Mesothelial cell of epicardium (in vitro differentiated cells): ENCODE measurements at places on chromosomes 3 and 15. TPM values are rescaled to one million over a fixed set of nuclear protein-coding genes. Genes with fewer than 3 reads are reported as not detected.
A peak's percentile ranks its signal among the peaks of the same experiment; 100 is the strongest.

DNA sequence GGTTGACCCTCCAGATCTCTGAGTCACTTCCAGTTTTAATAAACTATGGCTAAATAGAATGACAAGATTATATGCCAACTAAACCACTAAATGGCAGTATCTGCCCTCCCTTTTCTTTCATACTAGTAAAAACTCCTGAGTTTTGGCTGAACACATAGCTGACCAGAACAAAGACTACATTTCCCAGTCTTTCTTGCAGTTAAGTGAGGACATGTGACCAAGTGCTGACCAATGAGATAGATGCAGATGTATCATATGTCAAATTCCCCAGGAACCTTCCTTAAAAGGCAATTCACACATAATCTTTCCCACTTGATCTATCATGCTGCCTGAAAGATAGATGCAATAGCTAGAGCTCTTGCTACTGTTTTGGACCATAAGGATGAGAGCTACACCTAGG is 191.3 kb downstream of the SHOX2 start:
- H3K36me3 ChIP-seq = no peaks in the 10 kb centered on the region
- H3K27me3 ChIP-seq = peaks cover 13% of the 10 kb centered on the region
- DNase-seq = no peak
- H3K4me1 ChIP-seq = peaks cover 7% of the 10 kb centered on the region
- no peak overlapping the region for H3K27ac ChIP-seq

DNA sequence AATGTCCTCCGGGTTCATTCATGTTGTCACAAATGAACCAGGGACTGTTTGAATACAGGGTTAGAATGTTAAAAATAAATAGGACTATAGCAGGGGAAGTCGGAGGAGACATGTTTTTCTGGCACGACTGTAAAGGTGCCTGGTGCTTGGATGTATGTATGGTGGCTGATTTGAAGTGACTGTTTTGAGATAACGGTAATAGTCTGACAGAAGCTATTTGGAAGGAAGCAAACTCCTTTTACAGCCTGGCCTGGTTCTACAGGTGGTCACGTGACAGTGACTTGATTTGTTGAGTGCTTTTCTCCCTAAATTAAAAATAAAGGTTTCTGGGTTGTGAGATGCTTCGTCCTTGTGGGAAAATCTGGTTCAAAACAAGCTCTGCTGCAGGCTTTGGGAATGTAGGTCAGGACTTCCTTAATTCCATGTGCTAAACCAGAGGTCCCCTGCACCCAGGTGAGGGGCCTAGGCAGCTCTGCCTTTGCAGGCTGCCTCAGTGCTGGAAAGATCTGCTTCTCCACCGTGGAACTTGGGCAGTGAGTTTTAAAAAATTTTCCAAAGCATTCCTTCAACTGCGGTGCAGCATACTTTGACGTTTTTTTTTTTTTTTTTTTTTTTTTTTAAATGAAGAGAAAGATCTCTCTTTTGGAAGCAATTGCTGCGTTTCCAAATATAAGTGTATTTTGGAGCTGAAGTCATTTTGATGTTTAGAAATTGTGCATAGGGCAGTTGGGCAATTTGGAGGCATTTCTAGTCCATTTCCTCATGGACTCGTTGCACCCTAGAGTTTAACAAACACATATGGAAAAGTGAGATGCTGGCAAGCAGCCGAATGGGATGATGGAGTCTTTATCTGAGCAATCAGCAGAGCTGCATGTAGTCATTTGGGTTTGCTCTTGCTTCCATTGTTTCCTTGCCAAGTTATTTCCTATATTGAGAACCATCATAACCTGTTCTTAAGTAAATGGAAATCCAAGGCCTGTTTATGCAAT is 30.9 kb downstream of the ITPR1 start:
- no peaks in the 10 kb centered on the region for H3K36me3 ChIP-seq
- H3K4me1 ChIP-seq = peaks cover 17% of the 10 kb centered on the region
- DNase-seq = no peak
- H3K27ac ChIP-seq = peak overlapping the region; percentile 15
- peaks cover 7% of the 10 kb centered on the region for H3K27me3 ChIP-seq
- H3K4me3 ChIP-seq = no peak overlapping the region

DNA sequence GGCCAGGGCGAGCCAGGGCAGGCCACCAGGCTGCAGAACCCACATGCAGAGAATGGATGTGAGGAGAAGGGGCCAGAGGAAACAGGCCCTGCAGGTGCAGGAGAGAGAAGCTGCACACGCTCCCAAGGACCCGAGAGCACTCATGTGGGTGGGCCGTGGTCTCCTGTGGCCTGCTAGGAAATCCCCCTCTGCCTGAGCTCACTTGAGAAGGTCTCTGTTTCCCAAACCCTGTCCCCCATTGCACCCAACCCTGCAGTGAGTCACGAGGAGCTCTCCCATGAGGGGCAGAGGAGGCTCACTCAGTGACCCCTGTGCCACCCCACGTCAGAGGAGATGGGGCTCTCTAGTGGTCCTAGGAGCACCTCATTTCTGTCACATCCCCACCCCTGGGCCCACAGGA is 111.1 kb downstream of the KLF13 start:
- no peak for DNase-seq
- H3K4me1 ChIP-seq = peaks cover 10% of the 10 kb centered on the region
- no peaks in the 10 kb centered on the region for H3K36me3 ChIP-seq
- H3K27me3 ChIP-seq = no peaks in the 10 kb centered on the region
- H3K4me3 ChIP-seq = no peak overlapping the region

- no peaks in the 10 kb centered on the region for H3K27me3 ChIP-seq
- no peak overlapping the region for H3K4me3 ChIP-seq
- no peaks in the 10 kb centered on the region for H3K4me1 ChIP-seq
- no peak overlapping the region for H3K27ac ChIP-seq
- peaks cover 28% of the 10 kb centered on the region for H3K36me3 ChIP-seq
Measured at GRCh38 chr15:44492040-44492439, 44.9 kb upstream of the EIF3J start.

- peaks cover 47% of the 10 kb centered on the region for H3K4me1 ChIP-seq
- no peak for DNase-seq
- peak overlapping the region; percentile 8 for H3K4me3 ChIP-seq
- no peaks in the 10 kb centered on the region for H3K27me3 ChIP-seq
Measured at GRCh38 chr3:32865383-32865782, 47.6 kb downstream of the TRIM71 start.

DNA sequence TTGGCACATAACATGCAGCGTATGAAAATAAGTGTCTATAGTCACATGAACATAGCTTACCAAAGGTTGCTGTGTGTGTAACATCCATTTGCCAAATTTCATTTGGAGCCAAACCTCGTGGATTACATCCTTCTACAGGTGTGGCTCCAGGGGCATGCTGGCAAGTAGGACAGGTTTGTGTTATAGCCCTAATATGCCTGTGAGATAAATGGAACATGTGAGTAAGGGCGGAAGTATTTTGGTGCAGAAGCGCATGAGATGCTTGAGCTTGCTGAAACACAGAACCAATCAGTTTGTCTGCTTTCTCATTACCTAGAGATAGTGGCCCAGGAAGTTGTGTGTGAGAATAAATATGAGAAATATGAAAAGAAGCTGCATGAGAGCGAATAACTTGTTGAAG is 21.8 kb upstream of the XCR1 start:
- H3K4me1 ChIP-seq = peaks cover 12% of the 10 kb centered on the region
- no peak overlapping the region for H3K27ac ChIP-seq
- no peak for DNase-seq
- H3K27me3 ChIP-seq = no peaks in the 10 kb centered on the region
- H3K4me3 ChIP-seq = no peak overlapping the region

DNA sequence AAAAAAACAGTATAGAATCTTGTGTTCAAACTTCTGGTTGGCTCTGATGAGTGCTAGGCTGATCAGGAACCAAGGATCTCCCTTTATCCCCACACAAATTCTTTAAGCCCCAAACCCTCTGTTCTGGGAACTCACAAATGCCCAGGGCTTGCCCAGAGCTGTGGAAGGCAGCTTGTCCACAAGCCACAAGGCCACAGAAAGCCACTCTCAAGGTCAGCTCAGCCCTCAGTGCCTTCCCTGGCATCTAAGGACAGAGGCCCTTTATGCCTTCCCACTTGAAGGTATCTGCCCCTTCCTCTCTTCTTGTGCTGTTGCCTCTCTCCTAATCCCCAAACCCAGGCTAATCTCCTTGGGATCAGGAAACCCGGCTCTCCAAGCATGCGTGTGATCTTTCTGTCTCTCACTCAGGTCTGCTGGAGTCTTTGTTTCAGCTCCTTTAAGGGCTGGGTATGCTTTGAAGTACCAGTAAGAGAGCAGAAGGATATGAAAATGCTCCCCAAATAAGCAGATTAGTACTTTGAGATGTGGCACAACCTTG is 145.0 kb upstream of the TRIM42 start:
- no peaks in the 10 kb centered on the region for H3K27me3 ChIP-seq
- H3K27ac ChIP-seq = no peak overlapping the region
- peaks cover 2% of the 10 kb centered on the region for H3K4me1 ChIP-seq
- H3K36me3 ChIP-seq = peaks cover 3% of the 10 kb centered on the region

- no peaks in the 10 kb centered on the region for H3K27me3 ChIP-seq
- no peak for DNase-seq
- H3K4me3 ChIP-seq = no peak overlapping the region
- no peaks in the 10 kb centered on the region for H3K36me3 ChIP-seq
Measured at GRCh38 chr15:99467853-99468464, 97.8 kb upstream of the MEF2A start.

GRCh38 chr3:62027796-62028195 is 345.6 kb downstream of the FEZF2 start:
- H3K4me1 ChIP-seq = peaks cover 22% of the 10 kb centered on the region
- H3K27me3 ChIP-seq = peaks cover 3% of the 10 kb centered on the region
- H3K36me3 ChIP-seq = no peaks in the 10 kb centered on the region
- no peak overlapping the region for H3K27ac ChIP-seq

DNA sequence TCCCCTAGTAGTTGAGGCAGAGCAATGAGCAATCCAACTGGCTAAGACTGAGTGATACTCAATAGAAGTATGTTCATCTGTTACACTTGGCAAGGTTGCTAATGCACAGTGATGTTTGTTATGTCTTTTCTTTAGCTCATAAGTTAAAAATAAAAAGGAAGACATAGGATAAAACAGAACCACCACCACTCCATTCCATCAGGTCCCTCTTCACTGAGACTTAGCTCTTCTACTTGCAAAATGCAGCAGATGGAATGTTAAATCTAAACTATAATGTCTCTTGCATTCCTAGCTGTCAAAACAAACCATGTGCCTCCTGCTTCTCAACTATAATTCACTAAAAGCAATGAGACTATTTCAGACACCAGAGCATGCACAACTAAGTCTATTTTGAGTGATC is 265.6 kb upstream of the UBE2E2 start:
- H3K36me3 ChIP-seq = no peaks in the 10 kb centered on the region
- DNase-seq = no peak
- peaks cover 6% of the 10 kb centered on the region for H3K4me1 ChIP-seq
- H3K27me3 ChIP-seq = no peaks in the 10 kb centered on the region
- no peak overlapping the region for H3K4me3 ChIP-seq

DNA sequence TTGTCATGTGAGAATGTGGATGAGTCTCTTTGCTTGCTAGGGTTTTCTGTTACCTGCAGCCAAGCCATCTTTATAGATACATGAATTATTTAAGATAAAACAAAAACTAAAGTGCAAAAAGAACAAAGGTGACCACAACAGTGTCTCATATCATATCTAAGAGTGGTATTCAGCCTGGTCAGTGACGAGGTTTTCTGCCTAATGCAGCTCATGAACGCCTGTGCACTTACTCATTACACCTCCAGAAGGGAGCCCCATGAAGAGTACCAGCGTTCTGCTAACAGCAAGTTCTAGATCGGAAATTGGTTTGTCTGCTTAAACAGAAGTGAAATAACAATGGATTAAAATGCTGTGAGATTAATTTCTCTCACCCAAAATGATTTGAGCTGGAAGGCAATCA is 19.2 kb downstream of the PXYLP1 start:
- DNase-seq = no peak
- no peak overlapping the region for H3K4me3 ChIP-seq

- H3K27ac ChIP-seq = no peak overlapping the region
- no peaks in the 10 kb centered on the region for H3K4me1 ChIP-seq
- H3K4me3 ChIP-seq = no peak overlapping the region
- no peaks in the 10 kb centered on the region for H3K27me3 ChIP-seq
- DNase-seq = no peak
- H3K36me3 ChIP-seq = peaks cover 22% of the 10 kb centered on the region
Measured at GRCh38 chr3:121463745-121464144, 82.0 kb downstream of the POLQ start.

- H3K4me1 ChIP-seq = peaks cover 11% of the 10 kb centered on the region
- no peak for DNase-seq
- H3K4me3 ChIP-seq = no peak overlapping the region
- no peak overlapping the region for H3K27ac ChIP-seq
- no peaks in the 10 kb centered on the region for H3K27me3 ChIP-seq
- H3K36me3 ChIP-seq = no peaks in the 10 kb centered on the region
Measured at GRCh38 chr15:34993877-34994276, 5.8 kb upstream of the ZNF770 start.

DNA sequence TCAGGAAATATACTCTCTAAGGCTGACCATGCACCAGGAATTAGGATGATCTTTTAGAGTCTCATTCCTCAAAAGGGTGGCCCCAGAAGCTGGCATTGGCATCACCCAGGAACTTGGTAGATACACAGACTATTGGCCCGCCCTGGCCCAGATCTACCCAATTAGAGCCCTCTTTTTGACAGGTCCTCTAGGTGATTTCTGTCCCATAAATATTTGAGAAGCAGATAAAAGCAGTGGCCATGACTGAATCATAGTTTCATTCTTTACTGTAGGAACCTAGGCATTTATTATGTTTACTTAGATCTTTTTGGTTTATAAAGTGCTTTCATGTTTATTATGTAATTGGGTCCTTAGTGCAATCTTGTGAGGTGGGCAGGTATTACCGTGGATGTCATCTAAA is 7.6 kb downstream of the TLNRD1 start:
- no peaks in the 10 kb centered on the region for H3K27me3 ChIP-seq
- H3K4me1 ChIP-seq = peaks cover 6% of the 10 kb centered on the region
- no peak overlapping the region for H3K27ac ChIP-seq
- no peak overlapping the region for H3K4me3 ChIP-seq

DNA sequence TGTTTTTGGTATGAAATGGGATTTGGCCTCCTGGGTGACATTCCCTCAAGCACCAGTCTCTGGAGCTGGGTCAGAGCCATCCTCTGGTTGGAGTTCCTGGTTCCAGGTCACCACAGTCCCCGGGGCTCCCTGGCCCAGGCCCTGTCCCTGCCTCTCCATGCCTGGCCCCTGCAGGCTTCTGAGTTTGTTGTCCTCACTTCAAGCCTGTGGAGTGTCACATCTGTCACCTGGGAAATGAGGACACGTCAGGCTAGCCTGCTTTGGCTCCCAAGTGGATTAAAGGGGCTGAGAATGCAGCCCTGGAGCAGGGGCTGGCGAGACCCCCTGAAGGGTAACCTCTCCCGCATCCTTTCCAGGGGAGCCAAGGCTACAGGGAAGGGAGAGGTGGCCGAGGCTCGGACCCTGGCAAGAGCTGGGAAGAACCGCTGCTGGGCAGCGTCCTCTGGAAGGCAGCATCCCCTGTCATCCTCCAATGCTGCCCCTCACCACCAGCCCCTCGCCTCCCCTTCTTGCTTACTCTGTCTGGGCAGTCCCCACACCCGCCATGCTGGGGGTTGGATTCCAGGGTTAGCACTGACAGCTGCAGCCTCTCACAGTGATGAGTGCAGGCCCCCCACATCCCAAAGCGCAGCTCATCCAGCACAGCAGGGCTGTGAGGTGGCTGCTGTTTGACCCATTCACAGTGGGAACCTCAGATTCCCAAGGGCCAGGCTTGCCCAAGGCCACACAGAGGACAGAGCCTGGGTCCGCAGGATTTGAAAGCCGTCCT is 75.5 kb upstream of the IQSEC1 start:
- H3K27me3 ChIP-seq = peaks cover 29% of the 10 kb centered on the region
- H3K27ac ChIP-seq = no peak overlapping the region
- no peaks in the 10 kb centered on the region for H3K4me1 ChIP-seq
- no peaks in the 10 kb centered on the region for H3K36me3 ChIP-seq
- no peak for DNase-seq

- no peaks in the 10 kb centered on the region for H3K4me1 ChIP-seq
- H3K27me3 ChIP-seq = no peaks in the 10 kb centered on the region
- no peak for DNase-seq
- H3K36me3 ChIP-seq = no peaks in the 10 kb centered on the region
Measured at GRCh38 chr3:158452334-158452733, 118.7 kb upstream of the MLF1 start.

The SENP7 gene
- total RNA-seq = 56.2 to 59.1 TPM (median 56.3 TPM) in 3 replicates

The CALML4 gene
- 8.3 to 10.2 TPM (median 8.4 TPM) in 3 replicates for total RNA-seq

The SEMA6D gene
- total RNA-seq = 52.0 to 58.3 TPM (median 54.3 TPM) in 3 replicates

The AP2M1 gene
- total RNA-seq = 247 to 261 TPM (median 254 TPM) in 3 replicates
